A549 treated with DMSO at 1 μM for 4 hours (cell line): ENCODE measurements at places on chromosomes 7 and 10. TPM values are rescaled to one million over a fixed set of nuclear protein-coding genes. Genes with fewer than 3 reads are reported as not detected.

BICC1 gene
- total RNA-seq = 22.5 to 32.9 TPM (median 28.8 TPM) in 5 replicates

FBXO24 gene
- total RNA-seq = 0.12 to 0.24 TPM (median 0.22 TPM) in 5 replicates

BUD23 gene
- total RNA-seq = 126 to 177 TPM (median 135 TPM) in 5 replicates

ACTL6B gene
- not detected in 5 replicates for total RNA-seq

PRLHR gene
- not detected in 5 replicates for total RNA-seq

TNS3 gene
- total RNA-seq = 74.6 to 96.1 TPM (median 89.2 TPM) in 5 replicates

C10orf62 gene
- total RNA-seq = not detected in 5 replicates

TMEM196 gene
- total RNA-seq = not detected in 5 replicates

GIMAP8 gene
- not detected in 5 replicates for total RNA-seq
